ENCODE measurements at places on chromosomes 12 and 14. TPM values are rescaled to one million over a fixed set of nuclear protein-coding genes. Genes with fewer than 3 reads are reported as not detected.
A peak's percentile ranks its signal among the peaks of the same experiment; 100 is the strongest.

Gene VRTN
- not detected for total RNA-seq

- peaks cover 63% of the 10 kb centered on the region for H3K4me1 ChIP-seq
- H3K4me3 ChIP-seq, result peak overlapping the region; percentile 99
- DNase-seq, result no peak
- H3K27me3 ChIP-seq, result no peaks in the 10 kb centered on the region
Observed at GRCh38 chr14:60657456-60658210, 8.4 kb upstream of the SIX1 start.

- H3K36me3 ChIP-seq, result peaks cover 12% of the 10 kb centered on the region
- DNase-seq, result no peak
- H3K4me1 ChIP-seq, result peaks cover 22% of the 10 kb centered on the region
- H3K27ac ChIP-seq, result no peak overlapping the region
- H3K27me3 ChIP-seq, result no peaks in the 10 kb centered on the region
- H3K4me3 ChIP-seq, result no peak overlapping the region
Observed at GRCh38 chr12:68750506-68750905, 4.5 kb downstream of the SLC35E3 start.

DNA sequence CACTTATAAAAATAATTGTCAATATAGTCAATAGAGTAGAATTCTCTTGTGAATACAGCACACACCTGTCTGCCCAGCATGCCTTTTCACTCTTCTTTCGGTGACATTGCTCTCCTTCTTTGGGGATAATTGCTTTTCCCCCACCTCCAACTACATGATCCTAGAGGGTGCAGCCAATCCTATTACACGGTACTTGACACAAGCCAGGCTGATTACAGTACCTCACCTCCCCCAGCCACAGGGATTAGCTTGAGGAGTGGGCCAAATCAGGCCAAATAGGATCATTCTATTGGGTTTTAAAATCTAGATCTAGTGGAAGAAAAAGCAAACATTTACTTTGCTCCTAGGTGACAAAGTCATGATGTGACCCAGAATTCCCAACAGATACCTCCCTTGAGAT, 16.8 kb upstream of the NFYB start:
- no peaks in the 10 kb centered on the region for H3K36me3 ChIP-seq
- H3K27me3 ChIP-seq, result peaks cover 5% of the 10 kb centered on the region
- no peak overlapping the region for H3K4me3 ChIP-seq

GRCh38 chr14:102154121-102154520, 14.4 kb downstream of the WDR20 start:
- H3K4me1 ChIP-seq, result peaks cover 13% of the 10 kb centered on the region
- no peaks in the 10 kb centered on the region for H3K27me3 ChIP-seq
- H3K4me3 ChIP-seq, result no peak overlapping the region
- H3K36me3 ChIP-seq, result peaks cover 6% of the 10 kb centered on the region
- H3K27ac ChIP-seq, result no peak overlapping the region

Gene TMCC3
- total RNA-seq, result not detected

All from osteocyte (in vitro differentiated cells).